Endothelial cell (in vitro differentiated cells): ENCODE measurements at places on chromosomes 2 and 18. TPM values are rescaled to one million over a fixed set of nuclear protein-coding genes. Genes with fewer than 3 reads are reported as not detected.

- no peak overlapping the region for H3K27ac ChIP-seq
- peaks cover 1% of the 10 kb centered on the region for H3K27me3 ChIP-seq
- DNase-seq = no peak
Measured at GRCh38 chr2:169729274-169729605, 4.4 kb upstream of the KLHL23 start.

The SMARCAL1 gene
- 39.1 TPM for total RNA-seq

DNA sequence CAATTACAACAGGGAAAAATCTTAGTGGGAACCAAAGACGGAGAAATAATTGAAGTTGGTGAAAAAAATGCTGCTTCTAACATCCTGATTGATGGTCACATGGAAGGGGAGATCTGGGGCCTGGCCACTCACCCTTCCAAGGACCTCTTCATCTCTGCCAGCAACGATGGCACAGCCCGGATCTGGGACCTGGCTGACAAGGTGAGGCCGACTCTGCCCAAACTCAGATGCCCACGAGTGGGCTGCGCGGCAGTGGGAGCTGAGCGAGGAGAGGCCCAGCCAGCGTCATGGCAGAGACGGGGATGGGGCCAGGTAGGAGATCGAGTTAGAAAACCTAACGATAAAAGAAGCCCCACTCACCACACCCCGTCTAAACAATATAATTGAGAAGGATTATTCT is 87.7 kb downstream of the RTN4 start:
- H3K27ac ChIP-seq = no peak overlapping the region
- peaks cover 20% of the 10 kb centered on the region for H3K27me3 ChIP-seq
- H3K36me3 ChIP-seq = peaks cover 13% of the 10 kb centered on the region
- DNase-seq = no peak
- peaks cover 35% of the 10 kb centered on the region for H3K4me1 ChIP-seq
- H3K4me3 ChIP-seq = no peak overlapping the region

GRCh38 chr2:215382011-215382410 is 53.9 kb downstream of the FN1 start:
- no peaks in the 10 kb centered on the region for H3K27me3 ChIP-seq
- H3K4me3 ChIP-seq = no peak overlapping the region
- no peak overlapping the region for H3K27ac ChIP-seq
- H3K36me3 ChIP-seq = peaks cover 53% of the 10 kb centered on the region

The CFC1B gene
- not detected for total RNA-seq

The GCG gene
- not detected for total RNA-seq

The DSC1 gene
- not detected for total RNA-seq

The EIF2AK3 gene
- total RNA-seq = 17.1 TPM

DNA sequence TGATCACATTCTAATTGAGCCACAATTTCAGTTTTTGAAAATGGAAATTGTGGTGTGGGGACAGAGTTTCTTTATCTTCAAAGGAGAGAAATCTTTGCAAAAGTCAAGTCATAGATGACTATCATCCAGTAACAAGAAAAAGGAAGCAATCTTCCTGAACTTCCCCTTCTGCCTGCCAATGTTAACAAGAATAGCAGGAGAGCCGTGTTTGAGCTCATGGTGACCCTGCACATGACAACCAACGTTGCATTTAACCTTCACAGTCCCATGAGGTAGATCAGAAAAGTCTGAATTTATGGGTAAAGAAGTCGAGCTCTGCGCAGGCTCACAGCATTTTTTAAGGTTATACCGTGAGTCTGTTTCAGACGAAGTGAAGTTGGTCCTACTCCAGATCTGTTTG is 454.9 kb downstream of the LPIN1 start:
- H3K4me3 ChIP-seq = no peak overlapping the region
- H3K4me1 ChIP-seq = no peaks in the 10 kb centered on the region
- no peak overlapping the region for H3K27ac ChIP-seq
- peaks cover 9% of the 10 kb centered on the region for H3K27me3 ChIP-seq
- H3K36me3 ChIP-seq = no peaks in the 10 kb centered on the region
- no peak for DNase-seq
